ENCODE measurements at places on chromosomes 11 and 22.

- no peak for DNase-seq
These were observed 36.3 kb upstream of the TMEM45B start for GRCh38 chr11:129779342-129779741.

GRCh38 chr11:22539821-22540256 lies 85.8 kb downstream of the FANCF start:
- DNase-seq = no peak

DNA sequence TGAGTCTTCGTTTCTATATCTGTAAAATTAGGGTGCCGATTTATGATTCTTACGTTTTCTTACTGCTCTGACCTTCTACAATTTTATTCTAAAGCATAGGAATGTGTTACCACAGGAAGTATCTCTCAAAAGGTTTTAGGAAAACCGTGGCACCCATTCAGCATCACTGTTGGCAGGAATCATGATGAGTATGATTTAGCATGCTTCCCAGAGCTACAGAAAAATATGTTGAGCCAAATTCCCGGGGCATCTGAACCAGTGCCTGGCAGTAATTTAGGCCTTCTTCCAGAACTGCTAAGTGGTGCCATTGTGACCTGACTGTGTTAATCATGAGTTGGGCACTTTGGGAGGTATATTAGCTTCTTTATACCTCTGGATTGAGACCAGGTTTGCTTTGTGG lies 605.0 kb upstream of the RAG2 start:
- DNase-seq = no peak

GRCh38 chr11:102268985-102269470 lies 48.3 kb upstream of the BIRC3 start:
- DNase-seq = no peak

DNA sequence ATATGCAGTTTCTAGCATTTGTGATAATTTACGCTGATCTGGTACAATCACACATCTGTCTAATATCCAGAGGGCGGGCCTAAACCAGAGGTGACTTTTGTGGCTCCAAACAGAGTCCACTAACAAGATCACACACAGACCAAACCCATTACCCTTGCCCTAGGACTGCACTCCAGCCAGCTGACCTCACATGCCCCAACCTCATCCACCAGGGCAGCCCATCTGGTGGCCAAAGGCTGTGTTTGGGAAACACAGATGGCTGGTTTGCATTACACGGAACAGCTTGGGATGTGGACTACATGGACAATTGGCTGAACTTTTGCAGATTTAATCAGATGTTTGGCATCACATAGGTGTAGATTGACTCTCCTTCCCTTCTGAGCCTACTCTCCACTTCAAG lies 228.2 kb downstream of the GRIK4 start:
- no peak for DNase-seq

DNA sequence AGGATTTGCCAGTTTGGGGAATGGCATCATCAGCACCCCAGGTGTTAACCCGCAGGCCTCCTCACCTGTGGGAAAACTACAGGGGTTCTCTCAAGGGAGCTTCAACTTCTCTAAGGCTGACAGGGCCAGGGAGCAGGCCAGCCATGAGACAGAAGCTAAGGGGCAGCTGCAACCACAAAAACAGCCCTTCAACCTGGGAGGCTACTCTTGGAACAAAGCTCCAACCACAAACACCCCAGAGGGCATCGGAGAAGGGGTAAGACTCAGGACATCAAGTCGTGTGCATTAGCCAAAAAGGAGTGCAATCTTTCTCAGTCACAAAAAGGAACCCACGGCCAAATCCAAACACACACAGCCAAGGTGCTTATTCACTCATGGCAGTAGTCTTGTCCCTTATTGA lies 103.0 kb downstream of the PLEKHA7 start:
- no peak for DNase-seq

DNA sequence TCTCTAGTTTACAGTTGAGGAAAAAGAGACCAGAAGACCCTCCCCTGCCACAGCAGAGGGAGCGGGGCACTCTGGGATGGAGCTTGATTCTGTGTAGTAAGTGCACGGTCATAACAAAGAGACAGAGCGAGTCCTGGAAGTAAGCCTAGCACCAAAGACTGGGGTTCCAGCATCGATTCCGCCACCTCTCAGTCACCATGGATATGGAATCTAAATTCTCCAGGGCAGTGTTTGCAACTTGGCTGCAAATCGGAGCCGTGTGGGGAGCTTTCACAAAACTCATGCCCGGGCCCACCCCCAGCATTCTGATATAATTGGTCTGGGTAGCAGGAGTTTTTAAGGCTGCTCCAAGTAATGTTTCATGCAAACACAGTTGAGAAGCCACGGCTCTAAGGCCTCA lies 129.5 kb upstream of the OPCML start:
- DNase-seq = no peak

- no peak for DNase-seq
These were observed 109.2 kb upstream of the DRD2 start for GRCh38 chr11:113584371-113584770.

Measured in ecto neural progenitor cell (in vitro differentiated cells).